ENCODE measurements at places on chromosomes 16 and 17. TPM values are rescaled to one million over a fixed set of nuclear protein-coding genes. Genes with fewer than 3 reads are reported as not detected.

- no peaks in the 10 kb centered on the region for H3K4me1 ChIP-seq
- no peak for DNase-seq
- H3K36me3 ChIP-seq, result no peaks in the 10 kb centered on the region
- H3K4me3 ChIP-seq, result no peak overlapping the region
- H3K27me3 ChIP-seq, result no peaks in the 10 kb centered on the region
- no peak overlapping the region for H3K27ac ChIP-seq
These were observed 54.8 kb downstream of the GPATCH8 start for GRCh38 chr17:44448412-44448811.

- H3K27ac ChIP-seq, result no peak overlapping the region
- H3K4me1 ChIP-seq, result no peaks in the 10 kb centered on the region
- DNase-seq, result no peak
These were observed 990.7 kb upstream of the RBFOX1 start for GRCh38 chr16:6341981-6342380.

GRCh38 chr17:65278050-65278819 lies 141.1 kb downstream of the RGS9 start:
- DNase-seq, result peak; percentile 42
- peaks cover 6% of the 10 kb centered on the region for H3K27me3 ChIP-seq
- no peaks in the 10 kb centered on the region for H3K36me3 ChIP-seq
- H3K4me3 ChIP-seq, result no peak overlapping the region
- H3K4me1 ChIP-seq, result no peaks in the 10 kb centered on the region

GRCh38 chr17:13601776-13602551 lies at the start of gene HS3ST3A1:
TSS of gene HS3ST3A1 (minus strand) at chr17:13601929. CDS start at chr17:13601129, 800 bp downstream.
- H3K27me3 ChIP-seq, result no peaks in the 10 kb centered on the region
- H3K4me1 ChIP-seq, result peaks cover 19% of the 10 kb centered on the region
- H3K36me3 ChIP-seq, result no peaks in the 10 kb centered on the region

The WFIKKN2 gene
- 0.19 TPM for total RNA-seq

The NPIPB6 gene
- 0.42 TPM for total RNA-seq
